ENCODE measurements at places on chromosomes 13 and 19.

- DNase-seq, result no peak
These were observed 2.7 kb downstream of the ATP11A start for GRCh38 chr13:112692586-112692985.

DNA sequence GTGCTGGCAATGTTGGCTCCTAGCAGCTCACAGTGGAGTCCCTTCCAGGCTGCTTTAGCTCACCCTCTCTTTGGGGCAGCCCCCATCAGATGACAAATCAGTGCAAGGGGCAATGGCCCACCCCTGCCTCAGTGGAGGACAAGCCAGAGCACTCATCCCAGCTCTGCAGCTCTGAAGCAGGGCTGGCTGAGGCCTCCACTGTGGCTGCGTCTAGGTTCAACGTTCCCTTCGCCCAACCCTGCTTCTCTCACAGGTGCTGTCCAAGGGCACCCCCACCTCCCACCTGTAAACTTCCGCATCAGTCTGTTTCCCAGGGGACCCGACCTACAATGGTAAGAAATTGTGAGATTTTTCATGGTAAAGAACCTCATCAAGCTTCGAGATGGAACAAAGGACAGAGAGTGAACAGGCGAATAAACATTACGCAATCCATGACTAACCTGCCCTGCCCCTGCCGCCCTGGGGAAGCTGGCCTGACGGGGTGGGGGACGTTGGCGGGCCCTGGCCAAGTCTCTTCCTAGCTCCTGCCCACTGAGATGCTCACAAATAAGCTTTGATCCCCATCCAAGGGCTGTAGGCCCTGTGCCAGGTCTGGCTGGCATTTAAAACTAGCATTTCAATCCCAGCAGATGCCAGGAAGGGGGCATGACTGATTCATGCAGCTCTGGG is 40.5 kb downstream of the DZIP1 start:
- no peak for DNase-seq

- no peak for DNase-seq
These were observed 437 bp downstream of the SMARCA4 start for GRCh38 chr19:10961073-10961860.

GRCh38 chr19:46226438-46226973 is 3.0 kb upstream of the IGFL1 start:
- no peak for DNase-seq

- DNase-seq, result no peak
These were observed 14.4 kb downstream of the PNMA8A start for GRCh38 chr19:46456930-46457329.

DNA sequence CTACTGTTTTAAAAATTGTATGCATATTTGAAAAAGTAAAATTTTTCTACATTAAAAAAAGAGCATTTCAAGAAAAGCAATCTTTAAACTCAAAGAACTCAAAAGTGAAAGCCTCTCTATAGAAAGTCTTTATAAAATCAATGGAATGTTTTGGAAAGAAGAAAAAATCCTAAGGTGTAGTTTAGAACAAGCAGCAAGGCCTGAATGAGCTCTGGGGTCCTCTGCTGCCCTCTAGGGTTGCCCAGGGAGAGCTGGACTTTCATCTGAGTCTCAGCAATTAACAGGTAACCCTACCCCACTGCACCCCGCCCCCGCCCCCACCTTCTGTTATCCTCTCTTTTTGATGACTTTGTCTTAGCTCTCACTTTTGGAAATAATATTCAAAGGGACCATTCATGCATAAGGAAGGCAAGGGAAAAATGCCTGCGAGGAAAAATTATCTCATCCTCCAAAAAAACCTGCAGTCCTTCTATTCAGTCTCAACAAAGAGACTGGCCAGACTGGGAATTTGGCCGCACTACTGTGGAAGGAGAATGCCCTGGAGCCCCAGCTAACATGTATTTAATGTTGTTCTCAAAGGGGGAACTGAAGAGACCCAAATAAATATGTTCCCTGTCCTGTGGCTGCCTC is 24.1 kb downstream of the SLC25A30 start:
- DNase-seq, result no peak

DNA sequence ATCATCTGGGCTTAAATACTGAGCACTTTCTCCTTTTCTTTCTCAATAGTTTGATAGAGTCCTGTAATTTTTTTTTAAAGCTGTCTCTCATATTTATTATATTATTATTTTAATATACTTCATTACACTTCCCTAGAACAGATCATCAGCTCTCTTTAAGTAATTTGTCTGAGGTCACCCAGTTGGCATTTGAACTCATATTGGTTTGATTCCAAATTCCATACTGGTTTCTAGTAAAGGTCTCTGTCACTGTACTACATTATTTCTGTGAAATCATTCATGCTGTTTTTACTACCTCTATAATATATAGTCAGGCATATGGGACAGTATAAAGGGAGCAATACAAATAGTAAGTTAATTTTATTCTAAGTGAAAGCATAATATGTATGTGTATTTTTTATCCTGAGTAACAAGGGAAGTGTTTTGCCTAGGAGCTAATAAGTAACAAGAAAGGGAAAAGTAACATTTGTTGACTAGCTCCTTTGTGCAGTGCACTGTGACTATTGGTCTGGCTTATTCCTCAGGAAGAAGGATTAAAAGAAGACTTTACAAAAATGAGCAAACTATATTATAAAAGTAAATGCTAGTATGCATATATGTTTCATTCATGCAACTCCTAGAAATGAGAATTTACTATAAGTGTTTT is 14.3 kb downstream of the LPAR6 start:
- DNase-seq, result no peak

DNA sequence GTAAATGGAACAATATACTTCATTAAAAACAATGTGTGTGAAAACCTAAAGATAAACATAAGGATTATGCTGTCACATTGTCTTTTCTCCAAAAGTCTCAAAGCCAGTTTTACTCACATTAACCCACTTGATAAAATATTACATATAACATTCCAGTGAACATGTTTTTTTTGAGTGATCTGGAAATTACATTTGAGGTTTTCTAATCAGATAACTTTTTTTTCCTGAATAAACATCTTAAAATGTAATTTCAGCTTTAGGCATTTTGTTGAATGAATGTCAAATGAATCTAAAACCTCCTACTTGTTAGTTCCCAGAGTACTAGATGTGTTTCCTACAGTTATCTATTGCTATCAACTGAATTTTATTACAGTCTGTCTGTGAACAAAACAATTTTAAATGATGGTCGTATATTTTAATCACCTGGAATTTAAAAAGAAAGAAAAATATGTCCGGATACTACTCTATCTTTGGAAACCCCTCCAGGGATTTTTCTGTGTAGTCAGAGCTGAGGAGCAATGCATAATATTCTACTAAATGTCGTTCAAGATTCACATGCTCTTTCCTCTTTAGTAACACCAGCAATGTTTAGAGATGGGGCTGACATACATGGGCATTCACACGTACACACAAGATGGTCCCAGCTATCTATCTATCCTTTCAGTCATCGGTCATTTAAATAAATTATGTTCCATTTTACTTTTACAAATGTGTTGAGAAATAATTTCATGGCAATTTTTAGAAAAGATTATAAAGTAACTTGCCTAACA is 283.9 kb downstream of the KLF12 start:
- no peak for DNase-seq

- DNase-seq, result no peak
These were observed 6.8 kb upstream of the ANKRD10 start for GRCh38 chr13:110921695-110922094.

- DNase-seq, result no peak
These were observed 42.8 kb downstream of the RNF6 start for GRCh38 chr13:26179344-26179743.

GRCh38 chr19:57280962-57281400 is 696 bp downstream of the ZNF460 start:
- DNase-seq, result no peak
